Effector memory CD4-positive, alpha-beta T cell (primary cell): ENCODE measurements at places on chromosomes 6 and 20.
A peak's percentile ranks its signal among the peaks of the same experiment; 100 is the strongest.

GRCh38 chr20:37590938-37591490, 63.3 kb upstream of the BLCAP start:
- no peaks in the 10 kb centered on the region for H3K36me3 ChIP-seq
- no peak overlapping the region for H3K27ac ChIP-seq

- H3K36me3 ChIP-seq: no peaks in the 10 kb centered on the region
- H3K4me1 ChIP-seq: no peaks in the 10 kb centered on the region
- no peak overlapping the region for H3K4me3 ChIP-seq
- H3K27me3 ChIP-seq: no peaks in the 10 kb centered on the region
- DNase-seq: no peak
Measured at GRCh38 chr6:109715616-109716015, 24.5 kb downstream of the FIG4 start.

DNA sequence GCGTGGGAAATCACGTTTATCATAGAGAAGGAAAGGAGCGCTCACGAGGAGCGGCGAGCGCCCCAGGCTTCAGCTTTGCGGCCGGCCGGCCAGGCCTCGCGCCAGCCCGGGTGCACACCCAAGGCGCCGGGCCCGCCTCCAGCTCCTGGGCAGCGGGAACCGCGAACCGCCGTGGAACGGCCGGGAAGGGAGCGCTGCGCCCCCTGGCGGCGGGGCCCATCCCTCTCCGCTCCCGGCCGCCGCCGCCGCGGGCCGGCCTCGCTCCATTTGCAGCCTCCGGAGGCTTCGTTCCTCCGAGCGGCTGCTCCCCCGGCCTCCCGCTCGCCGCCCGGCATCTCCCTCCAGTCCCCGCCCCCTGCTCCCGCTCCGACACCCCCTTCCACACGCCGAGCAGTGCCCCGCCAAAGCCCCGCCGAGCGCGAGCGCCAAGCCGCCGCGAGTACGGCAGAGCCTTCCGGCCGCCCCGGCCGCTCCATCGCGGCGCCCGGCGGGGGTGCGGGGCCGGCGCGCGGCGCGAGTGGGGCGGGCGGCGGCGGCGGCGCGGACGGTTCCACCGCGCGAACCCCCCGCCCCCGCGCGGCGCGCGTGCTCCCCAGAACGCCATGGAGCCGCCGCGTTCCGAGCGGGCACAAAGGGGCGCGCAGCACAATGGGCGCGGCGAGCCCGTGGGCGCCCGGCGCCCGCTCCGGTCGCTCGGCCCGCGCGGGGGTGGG, 946 bp downstream of the BEND3 start:
- H3K4me3 ChIP-seq: peak overlapping the region; percentile 60
- DNase-seq: peak; percentile 37
- no peaks in the 10 kb centered on the region for H3K27me3 ChIP-seq
- peaks cover 6% of the 10 kb centered on the region for H3K4me1 ChIP-seq
- no peaks in the 10 kb centered on the region for H3K36me3 ChIP-seq
- H3K27ac ChIP-seq: no peak overlapping the region

- no peaks in the 10 kb centered on the region for H3K4me1 ChIP-seq
- H3K4me3 ChIP-seq: no peak overlapping the region
- peaks cover 10% of the 10 kb centered on the region for H3K36me3 ChIP-seq
- H3K27me3 ChIP-seq: no peaks in the 10 kb centered on the region
Measured at GRCh38 chr6:35018746-35019145, 122.4 kb downstream of the TCP11 start.

GRCh38 chr20:37997516-37997915, 35.7 kb downstream of the TTI1 start:
- no peaks in the 10 kb centered on the region for H3K27me3 ChIP-seq
- H3K4me3 ChIP-seq: no peak overlapping the region
- H3K27ac ChIP-seq: no peak overlapping the region

DNA sequence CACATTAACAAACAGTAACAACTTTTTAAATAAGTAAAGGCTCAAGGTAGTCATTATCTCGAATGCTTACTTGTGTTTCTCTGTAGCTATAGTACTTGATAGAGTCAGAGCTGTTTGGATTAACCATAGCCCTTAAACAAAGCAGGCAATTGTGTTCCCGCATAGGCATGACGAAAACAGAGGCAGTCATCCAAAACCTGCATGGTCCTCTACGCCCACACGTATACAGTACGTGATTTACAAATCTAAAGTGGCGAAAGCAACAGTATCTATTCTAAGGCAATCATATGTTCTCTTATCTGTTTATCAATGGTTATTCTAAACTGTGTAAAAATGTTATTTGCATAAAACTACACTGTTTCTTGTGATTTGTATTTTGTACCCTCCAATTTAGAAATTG, 31.8 kb downstream of the HFE start:
- H3K4me1 ChIP-seq: no peaks in the 10 kb centered on the region
- no peaks in the 10 kb centered on the region for H3K36me3 ChIP-seq
- DNase-seq: no peak
- no peak overlapping the region for H3K4me3 ChIP-seq
- no peak overlapping the region for H3K27ac ChIP-seq

DNA sequence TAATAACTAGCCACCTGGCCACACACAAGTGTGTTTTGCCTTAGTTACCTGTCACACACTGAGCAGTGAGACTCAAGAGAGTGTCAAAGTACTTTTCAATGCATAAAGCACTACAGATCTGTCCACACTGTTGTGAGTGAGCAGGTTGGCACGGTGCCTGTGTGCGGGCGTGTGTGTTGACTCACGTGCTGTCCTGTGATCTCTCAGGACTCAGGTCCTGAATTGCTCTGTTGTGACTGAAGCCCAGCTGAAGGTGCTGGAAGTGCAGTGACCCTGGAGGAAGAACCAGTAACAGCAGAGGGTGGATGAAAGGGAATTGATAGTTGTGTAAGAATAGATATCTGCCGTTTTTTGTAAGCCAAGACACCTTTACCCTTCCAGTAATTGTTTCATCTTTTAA, 18.3 kb downstream of the SLC16A10 start:
- DNase-seq: no peak
- no peaks in the 10 kb centered on the region for H3K36me3 ChIP-seq
- no peak overlapping the region for H3K27ac ChIP-seq

DNA sequence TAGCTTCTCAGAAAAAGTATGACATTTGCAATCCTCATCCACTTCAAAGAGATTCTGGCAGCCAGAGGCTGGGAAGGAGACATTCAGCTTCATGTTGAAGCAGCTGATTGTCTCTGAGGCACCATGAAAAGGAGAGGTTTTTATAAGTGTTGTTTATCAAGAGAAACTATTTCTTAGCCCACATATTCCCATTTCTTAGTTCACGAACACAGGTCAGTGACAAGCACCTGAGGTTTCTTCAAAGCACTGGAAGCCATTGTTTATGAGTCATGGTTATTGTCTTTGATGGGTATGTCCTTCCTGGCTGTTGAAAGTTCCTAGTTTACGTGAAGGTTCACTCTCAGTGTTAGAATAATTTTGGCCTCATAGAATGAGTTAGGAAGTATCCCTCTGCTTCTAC, 3.0 kb upstream of the DDX43 start:
- H3K4me1 ChIP-seq: peaks cover 13% of the 10 kb centered on the region
- H3K36me3 ChIP-seq: no peaks in the 10 kb centered on the region
- no peaks in the 10 kb centered on the region for H3K27me3 ChIP-seq
- no peak for DNase-seq
- H3K27ac ChIP-seq: no peak overlapping the region

GRCh38 chr6:94269256-94269655, 849.9 kb upstream of the EPHA7 start:
- no peak overlapping the region for H3K4me3 ChIP-seq
- no peaks in the 10 kb centered on the region for H3K27me3 ChIP-seq
- H3K27ac ChIP-seq: no peak overlapping the region
- H3K4me1 ChIP-seq: no peaks in the 10 kb centered on the region
- no peaks in the 10 kb centered on the region for H3K36me3 ChIP-seq

DNA sequence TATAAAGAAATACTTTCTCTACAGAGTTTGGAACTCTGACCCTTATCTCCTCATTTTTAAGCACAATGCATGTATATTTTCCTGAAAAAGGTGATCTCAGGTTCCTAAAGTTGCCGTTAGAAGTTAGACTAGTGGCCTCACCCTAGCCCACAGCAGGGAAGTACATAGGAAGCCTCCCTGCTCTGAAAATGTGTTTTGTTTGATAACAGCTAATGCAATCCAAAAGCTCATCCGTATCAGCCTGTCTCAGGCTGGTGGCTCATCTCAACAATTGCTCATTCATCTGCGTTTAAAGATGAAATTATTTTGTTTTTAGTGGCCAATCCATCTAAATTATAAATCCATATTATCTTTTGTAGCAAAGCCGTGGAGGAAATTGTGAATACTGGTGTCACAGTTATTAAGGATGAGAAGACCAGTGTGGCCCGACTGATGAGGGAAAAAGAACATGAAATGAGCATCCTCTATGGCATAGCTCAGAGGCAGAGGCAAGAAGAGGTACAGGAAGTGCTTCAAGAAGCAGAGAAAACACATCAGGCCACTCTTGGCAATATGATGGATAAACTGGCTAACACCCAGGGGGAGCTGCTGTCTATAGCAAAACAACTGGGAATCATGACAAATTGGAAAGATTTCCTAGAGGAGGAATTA, 20.1 kb downstream of the C6orf163 start:
- H3K4me3 ChIP-seq: no peak overlapping the region
- H3K36me3 ChIP-seq: no peaks in the 10 kb centered on the region
- H3K4me1 ChIP-seq: no peaks in the 10 kb centered on the region
- no peak for DNase-seq
- no peaks in the 10 kb centered on the region for H3K27me3 ChIP-seq
- H3K27ac ChIP-seq: no peak overlapping the region

- no peak for DNase-seq
- H3K36me3 ChIP-seq: no peaks in the 10 kb centered on the region
- H3K27me3 ChIP-seq: no peaks in the 10 kb centered on the region
- no peak overlapping the region for H3K27ac ChIP-seq
Measured at GRCh38 chr6:46626228-46626909, 26.2 kb downstream of the CYP39A1 start.

DNA sequence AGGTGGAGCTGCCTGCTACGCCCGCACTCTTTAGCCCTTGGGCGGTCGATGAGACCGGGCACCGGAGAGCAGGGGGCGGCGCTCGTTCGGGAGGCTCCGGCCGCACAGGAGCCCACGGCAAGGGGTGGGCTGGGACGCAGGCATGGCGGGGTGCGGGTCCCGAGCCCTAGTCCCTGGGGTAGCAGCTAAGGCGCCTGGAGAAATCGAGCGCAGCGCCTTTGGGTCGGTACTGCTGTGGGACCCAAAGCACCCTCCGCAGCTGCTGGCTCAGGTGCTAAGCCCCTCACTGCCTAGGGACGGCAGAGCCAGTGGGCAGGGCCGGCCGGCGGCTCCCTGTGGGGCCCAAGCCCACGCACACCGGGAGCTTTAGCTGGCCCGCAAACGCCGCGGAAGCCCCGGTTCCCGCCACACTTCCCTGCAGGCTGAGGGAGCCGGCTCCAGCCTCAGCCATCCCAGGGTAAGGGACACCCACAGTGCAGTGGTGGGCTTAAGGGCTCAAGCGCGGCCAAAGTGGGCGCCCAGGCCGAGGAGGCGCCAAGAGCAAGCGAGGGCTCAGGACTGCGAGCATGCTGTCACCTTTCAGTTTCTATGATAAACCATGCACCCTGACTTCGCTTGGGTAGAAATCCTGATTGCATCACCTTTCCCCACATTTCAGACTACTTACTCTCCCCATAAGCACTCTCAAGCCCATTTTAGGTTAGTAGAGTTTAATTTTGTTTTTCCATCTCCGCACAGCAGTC, 52.0 kb downstream of the MYLIP start:
- H3K4me1 ChIP-seq: peaks cover 6% of the 10 kb centered on the region
- H3K36me3 ChIP-seq: no peaks in the 10 kb centered on the region
- H3K27ac ChIP-seq: no peak overlapping the region
- H3K4me3 ChIP-seq: no peak overlapping the region
- H3K27me3 ChIP-seq: no peaks in the 10 kb centered on the region

DNA sequence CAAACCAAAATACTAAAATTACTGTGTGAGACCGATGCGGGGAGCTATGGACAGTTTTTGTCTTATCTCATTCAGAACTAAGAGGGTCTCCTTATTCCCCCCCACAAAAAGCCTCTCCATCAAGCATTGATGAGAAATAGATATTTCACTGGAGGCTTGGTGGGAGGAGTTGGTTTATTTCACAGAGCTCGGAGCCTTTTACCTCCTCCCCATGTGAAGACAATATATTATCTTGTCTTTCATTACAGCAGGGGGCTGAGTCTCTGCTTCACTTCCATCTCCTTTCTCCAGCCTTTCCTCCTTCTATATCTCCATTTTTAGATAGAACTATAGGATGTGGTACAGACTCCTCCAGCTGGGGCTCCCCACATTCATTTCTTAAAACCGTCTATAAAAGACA, 29.9 kb upstream of the MRAP2 start:
- no peaks in the 10 kb centered on the region for H3K4me1 ChIP-seq
- H3K27me3 ChIP-seq: no peaks in the 10 kb centered on the region
- no peak overlapping the region for H3K4me3 ChIP-seq
- no peaks in the 10 kb centered on the region for H3K36me3 ChIP-seq
- no peak overlapping the region for H3K27ac ChIP-seq
